ENCODE measurements at places on chromosomes 13 and 19. TPM values are rescaled to one million over a fixed set of nuclear protein-coding genes. Genes with fewer than 3 reads are reported as not detected.

DNA sequence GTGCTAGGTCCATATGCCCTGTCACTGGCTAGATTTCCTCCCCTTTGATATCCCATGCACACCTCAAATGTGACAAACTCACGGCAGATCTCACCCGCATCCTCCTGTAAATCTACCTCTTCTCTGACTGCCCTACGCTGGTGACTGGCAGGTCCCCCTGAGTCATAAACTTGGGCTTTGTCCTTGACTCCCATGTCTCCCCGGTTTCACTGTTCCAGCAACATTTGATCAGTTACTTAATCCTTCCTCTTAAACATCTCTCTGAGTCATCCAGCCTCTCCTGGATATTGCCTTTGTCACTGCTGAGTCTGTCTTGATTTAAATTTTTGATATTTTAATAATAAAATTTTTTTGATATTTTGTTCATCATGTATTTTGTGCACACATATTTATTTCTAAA is 26.5 kb downstream of the FAM216B start:
- DNase-seq: peak; percentile 36

- DNase-seq: no peak
These were observed 4.2 kb downstream of the DYRK1B start for GRCh38 chr19:39829702-39830275.

- DNase-seq: no peak
These were observed 4.2 kb upstream of the GP6 start for GRCh38 chr19:55042344-55042678.

GRCh38 chr19:47190167-47190727 is 40.8 kb downstream of the BBC3 start:
- peak; percentile 93 for DNase-seq

DNA sequence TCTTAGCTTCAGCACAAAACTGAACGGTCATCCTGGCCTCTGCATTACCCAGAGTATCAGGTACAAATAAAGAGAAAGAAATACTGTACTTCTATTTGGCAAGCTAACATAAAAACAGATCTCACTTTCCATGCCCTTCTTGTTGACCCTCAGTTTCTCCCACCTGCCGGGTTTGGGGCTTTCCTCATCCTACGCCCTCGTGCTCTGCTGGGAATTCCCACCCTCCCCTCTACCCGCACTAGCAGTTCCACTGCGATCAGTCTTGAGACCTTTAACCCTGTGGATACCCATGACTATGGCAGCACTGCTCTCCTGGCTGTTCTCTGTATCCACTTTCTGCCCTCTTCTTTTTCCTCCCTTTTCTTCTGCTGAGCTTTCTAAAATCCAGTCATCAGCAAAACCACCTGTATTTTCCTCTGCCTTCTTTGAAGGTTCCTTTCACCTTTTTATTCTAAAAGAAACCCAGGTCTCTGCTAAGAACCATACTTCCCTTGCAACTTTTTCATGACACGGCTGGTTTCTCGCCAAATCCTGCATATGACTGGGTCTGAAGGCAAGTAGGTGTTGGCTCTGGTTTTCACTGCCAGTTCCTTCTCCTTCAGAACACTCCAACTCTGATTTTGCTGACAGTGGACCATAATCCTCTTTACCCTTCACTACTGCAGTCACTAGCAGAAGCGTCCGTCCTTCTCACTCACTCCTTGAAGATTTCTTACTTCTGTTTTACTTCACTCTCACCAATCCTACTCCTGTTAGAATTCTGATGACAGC is 99.4 kb downstream of the MIPEP start:
- no peak for DNase-seq

DNA sequence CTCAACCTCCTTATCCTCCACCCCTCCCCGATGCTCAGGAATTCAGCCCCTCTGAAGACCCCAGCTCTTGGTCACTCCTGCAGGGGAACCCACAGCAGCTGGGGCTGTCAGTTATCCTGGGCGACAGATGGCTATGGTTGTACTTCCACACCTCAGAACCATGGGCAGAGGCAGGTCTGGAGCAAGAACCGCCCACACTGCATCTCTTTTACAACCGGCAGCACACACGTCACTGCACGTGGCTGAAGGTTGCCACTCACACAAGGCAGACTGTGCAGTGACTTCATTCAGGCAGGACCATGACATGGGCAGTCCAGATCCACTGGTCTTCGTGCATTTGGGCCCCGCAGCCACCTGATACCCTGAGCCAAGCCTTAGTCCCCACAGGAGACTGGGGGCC is 21.5 kb upstream of the SDHAF1 start:
- no peak for DNase-seq

The KLK14 gene
- total RNA-seq: not detected

The INSR gene
- 3.3 TPM for total RNA-seq

The OR10H1 gene
- not detected for total RNA-seq

The ZNF573 gene
- total RNA-seq: 5.7 TPM

The ZNF460 gene
- total RNA-seq: 29.7 TPM

The MBOAT7 gene
- total RNA-seq: 88.1 TPM

All from H4 (cell line).